ENCODE measurements at places on chromosomes 5 and 9.

DNA sequence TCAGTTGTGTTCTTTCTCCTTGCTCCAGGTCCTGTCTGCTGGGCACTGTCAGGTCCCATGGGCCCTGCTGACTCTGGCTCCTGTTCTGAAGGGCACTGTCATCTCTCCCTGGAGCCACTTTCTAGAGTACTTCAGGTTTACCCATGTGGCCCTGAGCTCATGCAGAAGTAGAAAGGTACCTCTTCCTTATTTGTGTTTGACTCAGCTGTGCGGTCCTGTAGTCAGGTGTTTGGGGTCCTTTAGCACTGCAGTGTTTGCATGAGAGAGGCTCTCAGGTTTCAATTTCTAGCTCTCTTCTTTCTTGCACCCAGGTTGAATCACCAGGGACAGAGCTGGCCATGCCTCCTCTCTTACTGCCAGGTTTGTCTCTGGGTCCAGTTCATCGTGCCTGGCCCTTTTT is 71.5 kb downstream of the HSPA4 start:
- DNase-seq = no peak

DNA sequence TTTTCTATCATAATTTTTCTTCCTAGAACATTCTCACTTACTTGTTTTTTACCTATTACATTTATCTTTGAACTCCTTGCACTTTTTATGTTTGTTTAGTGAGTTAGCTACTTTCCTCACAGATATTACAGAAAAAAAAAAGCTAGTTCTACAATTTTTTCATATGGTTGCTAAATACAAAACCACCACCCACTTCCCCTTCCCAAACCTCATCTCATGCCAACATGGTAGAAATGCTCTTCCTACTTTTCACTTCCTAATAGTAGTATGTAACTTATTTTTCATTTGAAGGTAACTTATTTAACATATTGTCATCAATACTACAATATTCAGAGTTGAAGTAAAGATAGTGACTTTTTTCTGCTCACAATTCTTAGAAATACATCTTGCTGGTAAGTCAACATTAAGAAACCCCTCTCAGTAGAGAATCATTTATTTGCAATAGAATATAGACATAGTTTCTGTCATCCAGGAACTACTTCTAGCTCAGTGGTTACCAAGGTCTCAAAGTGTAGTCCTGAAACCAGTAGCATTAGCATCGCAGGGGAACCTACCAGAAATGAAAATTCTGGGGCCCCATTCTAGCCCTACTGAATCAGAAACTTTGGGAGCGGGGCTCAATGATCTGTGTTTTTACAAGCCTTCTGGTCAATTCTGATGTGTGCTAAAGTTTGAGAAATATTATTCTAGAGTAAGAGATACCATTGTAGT is 1124.6 kb downstream of the DTWD2 start:
- DNase-seq = no peak

- DNase-seq = peak; percentile 67
These were observed 53.5 kb downstream of the RGS3 start for GRCh38 chr9:113516840-113517577.

GRCh38 chr5:58875599-58875998 is 292.7 kb downstream of the RAB3C start:
- DNase-seq = no peak

DNA sequence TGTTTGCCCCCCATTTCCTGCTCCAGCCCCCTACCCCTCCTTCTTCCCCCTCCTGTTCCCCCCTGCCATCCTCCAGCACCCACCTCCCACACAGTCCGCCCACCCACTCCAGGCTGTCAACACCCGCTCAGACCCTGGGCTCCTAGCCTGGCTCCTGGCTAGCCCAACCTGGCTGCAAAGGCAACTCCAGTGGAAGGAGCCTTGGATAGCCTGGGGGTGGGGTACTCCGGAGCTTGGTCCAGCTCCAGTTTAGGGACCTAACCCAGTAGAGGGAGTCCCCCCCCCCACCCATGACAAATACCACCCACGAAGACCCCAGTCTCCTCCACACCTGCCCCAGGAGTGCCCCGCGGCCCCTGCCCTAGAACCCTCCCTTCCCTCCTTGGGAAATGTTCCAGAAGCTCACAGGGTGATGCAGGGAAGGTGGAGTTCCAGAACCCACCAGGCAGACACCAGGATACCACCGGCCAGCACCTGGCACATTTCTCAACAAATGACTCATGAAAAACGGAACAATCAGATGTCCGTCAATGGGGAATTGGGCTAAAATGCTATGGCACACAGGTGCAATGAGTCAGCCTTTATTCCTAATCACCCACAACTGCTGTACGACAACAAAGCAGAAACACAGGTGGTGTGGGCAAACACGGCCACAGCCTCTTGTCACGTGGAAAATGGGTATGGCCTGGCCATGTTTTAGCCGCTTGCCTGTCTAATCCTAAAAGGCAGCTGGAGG is 901 bp upstream of the SLC12A7 start:
- no peak for DNase-seq
